Mesenteric fat pad (tissue), 1 donor: ENCODE measurements at places on chromosomes 4 and X.

DNA sequence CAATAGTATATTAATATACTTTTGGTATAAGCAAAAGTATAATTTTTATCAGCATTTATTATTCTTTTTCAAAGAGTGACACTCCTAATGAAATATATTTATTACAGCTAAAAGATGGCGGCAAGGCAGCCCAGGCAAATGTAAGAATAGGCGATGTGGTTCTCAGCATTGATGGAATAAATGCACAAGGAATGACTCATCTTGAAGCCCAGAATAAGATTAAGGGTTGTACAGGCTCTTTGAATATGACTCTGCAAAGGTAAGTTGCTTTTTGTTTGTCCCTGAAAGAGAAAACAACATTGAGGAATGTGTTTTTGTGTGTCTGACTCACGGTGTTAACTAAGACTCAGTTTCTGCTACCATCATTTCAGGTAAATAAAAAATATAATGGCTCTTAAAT lies 71.9 kb downstream of the PDLIM5 start:
- no peak for DNase-seq

DNA sequence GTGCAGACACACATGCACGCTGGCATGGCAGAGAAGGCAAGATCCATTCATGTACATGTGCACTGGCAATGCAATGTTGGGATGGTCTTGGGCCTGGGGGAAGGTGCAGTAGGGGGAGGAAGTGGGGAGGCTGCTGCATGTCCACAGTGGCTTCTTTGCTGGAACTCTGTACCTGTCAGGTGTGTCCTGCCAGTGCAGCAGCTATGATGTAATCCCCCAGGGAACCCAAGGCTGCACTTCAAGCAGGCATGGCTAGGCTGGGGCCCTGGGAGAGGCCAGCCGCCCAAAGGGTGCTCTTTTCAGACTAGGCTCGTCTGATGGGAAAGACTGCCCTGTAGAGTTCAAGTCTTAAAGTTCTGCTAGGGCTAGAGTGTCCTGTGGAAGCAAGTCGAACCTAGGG lies 1304.0 kb downstream of the FAM133A start:
- no peak for DNase-seq

- no peak for DNase-seq
These were observed 11.1 kb downstream of the MAEA start for GRCh38 chr4:1300466-1301455.

- no peak for DNase-seq
These were observed 27.8 kb downstream of the PIR start for GRCh38 chrX:15465347-15465746.

- DNase-seq: no peak
These were observed 71.0 kb downstream of the RAPGEF2 start for GRCh38 chr4:159173886-159174285.

- no peak for DNase-seq
These were observed 640.0 kb upstream of the BOD1L1 start for GRCh38 chr4:14267373-14268060.

- DNase-seq: no peak
These were observed 19.6 kb upstream of the LCORL start for GRCh38 chr4:18041114-18041513.

- DNase-seq: no peak
These were observed 65.6 kb downstream of the DCAF8L1 start for GRCh38 chrX:27915617-27916016.

DNA sequence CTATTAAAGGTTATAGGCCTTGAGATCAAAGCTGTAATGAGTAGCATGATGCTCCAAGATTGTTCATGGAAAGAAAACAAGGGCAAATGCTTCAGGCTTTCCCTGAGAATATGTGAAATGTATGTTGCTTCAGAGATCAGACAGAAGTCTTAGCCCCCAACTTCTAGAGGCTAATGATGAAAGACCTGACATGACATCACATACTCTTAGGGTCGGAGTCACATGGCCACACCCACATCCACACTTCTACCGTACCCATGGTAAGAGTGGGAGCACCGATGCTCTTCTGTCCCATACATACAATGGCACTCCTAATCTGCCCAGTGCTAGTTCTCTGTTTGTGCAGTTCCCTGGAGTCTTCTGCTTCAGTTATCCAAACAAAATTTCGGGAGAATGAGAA lies 111.9 kb upstream of the ACSL4 start:
- no peak for DNase-seq

GRCh38 chrX:15366506-15367352 lies 17.5 kb downstream of the VEGFD start:
- no peak for DNase-seq

DNA sequence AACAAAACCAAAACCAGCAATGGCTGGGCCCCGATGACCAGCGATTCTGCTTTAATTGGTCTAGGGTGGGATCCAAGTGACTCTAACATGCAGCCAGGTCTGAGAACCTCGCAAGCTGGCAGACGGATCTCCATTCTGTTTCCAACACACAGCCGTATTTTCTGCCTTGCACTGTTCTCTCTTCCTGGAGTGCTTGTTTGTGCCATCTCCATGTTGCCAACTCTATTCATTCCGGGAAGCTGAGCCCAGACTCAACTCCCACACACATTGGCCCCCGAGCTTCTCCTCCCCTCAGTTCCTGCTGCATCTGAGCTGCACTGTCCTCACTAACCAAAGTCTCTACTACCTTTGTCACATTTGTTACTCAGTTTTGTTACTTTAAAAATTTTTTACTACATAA lies 35.6 kb downstream of the GEMIN8 start:
- no peak for DNase-seq

GRCh38 chr4:309807-310206 lies 4.5 kb upstream of the ZNF732 start:
- DNase-seq: no peak

DNA sequence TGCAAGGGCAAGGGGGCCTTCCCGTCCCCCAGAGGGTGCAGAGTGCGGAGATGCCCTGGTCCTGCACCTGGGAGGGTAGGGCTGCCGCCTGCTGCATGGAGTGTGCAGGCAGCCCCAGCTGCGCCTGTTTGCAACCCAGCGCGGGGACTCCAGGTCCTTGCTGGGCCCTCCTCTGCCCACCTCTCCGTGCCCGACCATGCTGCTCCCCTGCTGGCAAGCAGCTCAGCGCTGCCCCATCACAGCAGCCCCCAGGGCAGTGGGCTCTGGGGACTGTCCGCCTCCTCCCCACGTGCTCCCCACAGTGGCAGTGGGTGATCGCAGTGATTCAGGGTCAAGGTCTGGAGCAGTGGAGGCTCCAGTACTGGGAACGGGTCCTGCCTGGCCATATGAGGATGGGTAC lies 5.0 kb upstream of the FBXW7 start:
- no peak for DNase-seq

GRCh38 chr4:6869944-6870343 lies 39.7 kb upstream of the TBC1D14 start:
- DNase-seq: no peak

- DNase-seq: no peak
These were observed 17.3 kb upstream of the UVSSA start for GRCh38 chr4:1329408-1330371.
